Osteocyte (in vitro differentiated cells): ENCODE measurements at places on chromosomes 3 and 15.

- H3K4me1 ChIP-seq: peaks cover 35% of the 10 kb centered on the region
- H3K27me3 ChIP-seq: no peaks in the 10 kb centered on the region
- DNase-seq: no peak
- no peak overlapping the region for H3K4me3 ChIP-seq
- peaks cover 7% of the 10 kb centered on the region for H3K36me3 ChIP-seq
- H3K27ac ChIP-seq: no peak overlapping the region
These were observed 2.6 kb downstream of the PPM1M start for GRCh38 chr3:52248165-52248541.

- H3K27me3 ChIP-seq: no peaks in the 10 kb centered on the region
- H3K4me3 ChIP-seq: no peak overlapping the region
- peaks cover 10% of the 10 kb centered on the region for H3K36me3 ChIP-seq
- H3K27ac ChIP-seq: no peak overlapping the region
- no peak for DNase-seq
These were observed 19.2 kb downstream of the CHCHD6 start for GRCh38 chr3:126723237-126723636.

- H3K36me3 ChIP-seq: peaks cover 20% of the 10 kb centered on the region
- H3K27ac ChIP-seq: no peak overlapping the region
- H3K27me3 ChIP-seq: no peaks in the 10 kb centered on the region
- H3K4me3 ChIP-seq: no peak overlapping the region
These were observed 21.0 kb downstream of the RFT1 start for GRCh38 chr3:53109190-53109589.

DNA sequence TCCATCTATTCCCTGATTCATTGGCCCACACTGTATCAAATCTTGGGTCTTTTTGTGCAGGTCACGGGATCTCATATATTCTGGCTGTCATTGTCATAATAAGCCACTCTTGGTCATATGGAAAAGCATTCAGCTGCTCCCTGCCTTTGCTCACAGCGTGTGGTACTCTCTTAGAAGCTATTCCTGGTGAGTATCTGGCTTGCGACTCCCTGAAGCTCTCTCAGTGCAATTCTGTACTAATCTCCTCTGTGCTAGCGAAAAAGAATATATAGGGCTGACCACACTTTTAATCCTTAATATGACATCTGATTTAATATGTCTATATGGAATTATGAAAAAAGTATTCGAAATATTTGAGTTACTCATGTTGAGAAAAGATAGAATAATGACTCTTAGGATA lies 440.8 kb upstream of the GBE1 start:
- no peak overlapping the region for H3K27ac ChIP-seq
- H3K4me1 ChIP-seq: peaks cover 4% of the 10 kb centered on the region
- no peaks in the 10 kb centered on the region for H3K27me3 ChIP-seq
- H3K4me3 ChIP-seq: no peak overlapping the region

DNA sequence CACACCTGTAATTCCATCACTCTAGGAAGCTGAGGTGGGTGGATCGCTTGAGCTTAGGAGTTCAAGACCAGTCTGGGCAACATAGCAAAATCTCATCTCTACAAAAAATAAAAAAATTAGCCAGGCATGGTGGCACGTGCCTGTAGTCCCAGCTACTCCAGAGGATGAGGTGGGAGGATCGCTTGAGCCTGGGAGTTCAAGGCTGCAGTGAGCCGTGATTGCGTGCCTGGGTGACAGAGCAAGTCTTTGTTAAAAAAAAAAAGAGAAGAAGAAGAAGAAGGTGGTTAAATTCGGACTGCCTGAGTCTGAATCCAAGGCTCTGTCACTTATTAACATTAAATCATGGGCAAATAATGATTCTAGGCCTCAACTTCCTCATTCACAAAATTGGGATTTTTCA lies 51.0 kb downstream of the EOMES start:
- H3K4me3 ChIP-seq: no peak overlapping the region
- H3K4me1 ChIP-seq: peaks cover 25% of the 10 kb centered on the region
- H3K36me3 ChIP-seq: no peaks in the 10 kb centered on the region
- H3K27me3 ChIP-seq: no peaks in the 10 kb centered on the region

- no peak overlapping the region for H3K4me3 ChIP-seq
- no peak for DNase-seq
- H3K36me3 ChIP-seq: no peaks in the 10 kb centered on the region
- no peaks in the 10 kb centered on the region for H3K4me1 ChIP-seq
- no peak overlapping the region for H3K27ac ChIP-seq
These were observed 328.1 kb upstream of the ATP10A start for GRCh38 chr15:26191193-26191592.

GRCh38 chr3:126706631-126707030 lies 2.6 kb downstream of the CHCHD6 start:
- no peak for DNase-seq
- H3K27me3 ChIP-seq: peaks cover 9% of the 10 kb centered on the region
- H3K4me3 ChIP-seq: no peak overlapping the region
- no peak overlapping the region for H3K27ac ChIP-seq
- H3K36me3 ChIP-seq: peaks cover 1% of the 10 kb centered on the region

- no peaks in the 10 kb centered on the region for H3K27me3 ChIP-seq
- peaks cover 6% of the 10 kb centered on the region for H3K36me3 ChIP-seq
- no peak overlapping the region for H3K4me3 ChIP-seq
These were observed 141.8 kb downstream of the FILIP1L start for GRCh38 chr3:99972380-99973104.

DNA sequence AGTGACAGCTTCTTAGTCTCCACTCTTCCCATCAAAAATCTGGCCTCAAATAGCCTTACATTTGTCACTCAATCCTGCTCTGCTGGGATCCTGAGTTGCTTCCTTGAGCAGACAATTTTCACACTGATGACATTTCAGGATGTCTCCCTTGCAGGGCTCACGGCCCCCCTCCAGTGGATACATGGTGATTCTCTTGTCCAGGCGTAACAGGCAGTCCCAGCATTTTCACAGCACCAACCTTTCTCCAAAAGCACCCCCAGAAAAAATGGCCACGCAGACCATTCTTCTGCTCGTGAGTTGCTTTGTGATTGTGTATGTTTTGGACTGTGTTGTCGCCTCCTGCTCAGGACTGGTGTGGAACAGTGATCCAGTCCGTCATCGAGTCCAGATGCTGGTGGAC lies 47.4 kb upstream of the WNT7A start:
- no peak overlapping the region for H3K27ac ChIP-seq
- no peaks in the 10 kb centered on the region for H3K36me3 ChIP-seq
- no peak overlapping the region for H3K4me3 ChIP-seq
- H3K27me3 ChIP-seq: no peaks in the 10 kb centered on the region
- H3K4me1 ChIP-seq: no peaks in the 10 kb centered on the region

- no peak overlapping the region for H3K27ac ChIP-seq
- no peaks in the 10 kb centered on the region for H3K27me3 ChIP-seq
- no peak for DNase-seq
- H3K4me1 ChIP-seq: peaks cover 6% of the 10 kb centered on the region
These were observed 67.6 kb upstream of the CFAP20DC start for GRCh38 chr3:59117396-59117795.

DNA sequence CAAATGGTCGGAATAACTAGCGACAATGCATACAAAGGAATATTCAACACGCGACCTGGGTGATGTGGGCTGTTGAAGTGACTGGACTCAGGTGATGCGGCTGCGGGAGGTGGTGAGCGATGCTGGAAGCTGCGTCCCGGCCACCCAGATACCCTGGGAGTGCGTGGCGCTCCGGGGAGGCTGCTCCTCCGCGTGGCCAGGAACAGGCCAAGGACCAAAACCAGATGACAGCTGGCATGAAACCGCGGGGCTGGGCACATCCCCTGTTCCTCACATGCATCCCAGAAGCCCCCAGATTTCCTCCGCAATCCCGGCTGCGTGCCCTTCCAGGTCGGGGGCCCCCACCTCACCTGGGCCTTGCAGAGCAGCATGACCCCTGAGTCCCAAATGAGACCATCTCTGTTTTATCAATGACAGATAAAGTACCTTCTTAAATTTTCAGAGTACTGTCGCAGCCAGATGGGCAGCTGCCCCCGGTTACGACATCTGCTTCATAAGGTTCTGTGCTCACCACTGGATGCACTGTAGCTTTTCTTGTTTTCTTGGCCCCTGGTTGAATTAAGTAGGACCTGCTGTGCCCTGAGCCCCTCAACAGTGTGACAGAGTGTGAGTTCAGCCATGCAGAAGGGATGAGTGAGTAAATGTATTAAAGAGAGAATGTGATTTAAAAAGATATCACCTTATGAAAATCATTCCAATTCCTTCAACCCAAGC lies 278.2 kb downstream of the GABRG3 start:
- H3K4me1 ChIP-seq: peaks cover 5% of the 10 kb centered on the region
- H3K27me3 ChIP-seq: no peaks in the 10 kb centered on the region
- no peak overlapping the region for H3K27ac ChIP-seq
- DNase-seq: no peak
- no peaks in the 10 kb centered on the region for H3K36me3 ChIP-seq

DNA sequence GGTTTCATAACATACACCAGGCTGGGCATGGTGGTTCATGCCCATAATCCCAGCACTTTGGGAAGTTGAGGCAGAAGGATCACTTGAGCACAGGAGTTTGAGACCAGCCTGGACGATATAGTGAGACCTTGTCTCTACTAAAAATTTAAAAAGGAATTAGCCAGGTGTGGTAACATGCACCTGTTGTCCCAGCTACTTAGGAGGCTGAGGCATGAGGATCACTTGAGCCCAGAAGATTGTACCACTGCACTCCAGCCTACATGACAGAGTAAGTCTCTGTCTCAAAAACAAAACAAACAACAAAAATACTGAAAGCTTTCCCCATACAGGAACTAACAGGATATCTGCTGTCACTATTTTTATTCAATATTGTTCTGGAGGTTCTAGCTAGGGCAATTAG lies 20.9 kb downstream of the GREM1 start:
- H3K36me3 ChIP-seq: peaks cover 29% of the 10 kb centered on the region
- no peak overlapping the region for H3K4me3 ChIP-seq
- no peak for DNase-seq

GRCh38 chr3:12974334-12974733 lies 98.9 kb downstream of the IQSEC1 start:
- H3K27ac ChIP-seq: no peak overlapping the region
- no peaks in the 10 kb centered on the region for H3K36me3 ChIP-seq
- no peak for DNase-seq
- no peak overlapping the region for H3K4me3 ChIP-seq
- H3K27me3 ChIP-seq: peaks cover 12% of the 10 kb centered on the region

DNA sequence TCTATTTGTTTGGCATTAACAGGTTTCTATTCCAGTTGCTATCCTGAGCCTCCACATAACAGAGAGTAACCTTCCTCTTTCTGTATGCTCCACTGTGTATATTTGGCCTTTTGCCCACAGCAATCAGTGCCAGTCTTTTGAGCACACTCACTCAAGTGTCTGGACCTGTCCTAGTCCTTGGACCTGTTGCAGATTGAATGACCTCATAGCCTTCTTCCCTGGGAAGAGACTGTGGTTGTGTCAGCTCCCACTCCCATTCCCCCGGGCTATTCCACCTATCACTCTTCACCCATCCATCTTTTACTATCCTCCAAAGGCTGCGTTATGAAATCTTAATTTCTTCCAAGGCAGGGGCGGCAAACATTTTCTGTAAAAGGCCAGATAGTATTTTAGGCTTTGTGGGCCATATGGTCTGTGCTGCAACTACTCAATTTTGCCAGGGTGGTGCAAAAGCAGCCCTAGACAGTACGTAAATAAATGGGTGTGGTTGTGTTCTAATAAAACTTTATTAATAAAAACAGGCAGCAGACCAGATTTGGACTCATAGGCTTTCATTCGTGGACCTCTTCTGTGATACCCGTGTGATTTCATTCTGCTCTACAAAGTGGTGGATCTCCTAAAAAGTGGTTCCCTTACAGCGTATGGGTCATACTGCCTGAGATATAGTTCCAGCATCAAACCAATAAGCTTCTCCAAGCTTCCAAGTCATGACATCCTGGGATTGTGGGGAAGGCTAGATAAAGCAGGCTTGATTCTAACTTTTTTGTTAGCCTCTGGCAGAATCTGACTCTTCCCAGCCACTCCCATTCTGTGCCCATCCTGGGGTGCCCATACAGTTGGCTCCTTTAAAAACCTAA lies 57.4 kb downstream of the CDAN1 start:
- H3K27ac ChIP-seq: no peak overlapping the region
- H3K4me3 ChIP-seq: no peak overlapping the region
- no peaks in the 10 kb centered on the region for H3K4me1 ChIP-seq
- no peaks in the 10 kb centered on the region for H3K27me3 ChIP-seq
- DNase-seq: no peak
- peaks cover 52% of the 10 kb centered on the region for H3K36me3 ChIP-seq

GRCh38 chr15:95298729-95299128 lies 1031.8 kb upstream of the NR2F2 start:
- peaks cover 19% of the 10 kb centered on the region for H3K4me1 ChIP-seq
- no peak overlapping the region for H3K27ac ChIP-seq
- no peak overlapping the region for H3K4me3 ChIP-seq
- DNase-seq: no peak
- H3K36me3 ChIP-seq: peaks cover 6% of the 10 kb centered on the region

GRCh38 chr15:41648097-41648496 lies 12.1 kb upstream of the MGA start:
- no peaks in the 10 kb centered on the region for H3K4me1 ChIP-seq
- H3K27ac ChIP-seq: no peak overlapping the region
- no peak for DNase-seq
- H3K27me3 ChIP-seq: no peaks in the 10 kb centered on the region
- H3K36me3 ChIP-seq: peaks cover 3% of the 10 kb centered on the region

- DNase-seq: no peak
- no peaks in the 10 kb centered on the region for H3K36me3 ChIP-seq
- H3K4me1 ChIP-seq: peaks cover 8% of the 10 kb centered on the region
- no peaks in the 10 kb centered on the region for H3K27me3 ChIP-seq
These were observed 37.9 kb downstream of the AGTR1 start for GRCh38 chr3:148735597-148735996.

- no peak overlapping the region for H3K4me3 ChIP-seq
- no peak overlapping the region for H3K27ac ChIP-seq
- no peaks in the 10 kb centered on the region for H3K4me1 ChIP-seq
- peaks cover 9% of the 10 kb centered on the region for H3K36me3 ChIP-seq
These were observed 205.3 kb downstream of the ZBTB20 start for GRCh38 chr3:114941626-114942309.

DNA sequence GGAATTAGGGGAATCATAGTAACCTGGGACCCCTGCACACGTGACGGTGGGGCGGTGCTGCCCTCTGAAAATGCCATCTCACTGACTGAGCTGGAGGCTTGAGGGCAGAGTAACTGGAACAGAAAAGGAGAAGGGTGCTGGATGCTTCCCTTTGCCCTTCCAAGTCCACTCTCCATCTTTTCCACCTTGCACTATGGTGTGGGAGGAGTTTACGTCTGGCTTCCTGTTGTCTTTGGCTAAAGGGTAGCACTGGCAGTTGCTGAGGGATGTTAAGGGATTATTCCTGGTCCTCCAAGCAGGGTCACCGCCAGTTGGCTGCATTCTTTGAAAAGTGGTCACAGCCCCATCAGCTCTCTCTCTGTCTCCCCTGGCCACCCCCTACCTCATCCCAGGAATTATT lies 129.4 kb upstream of the SNTN start:
- no peaks in the 10 kb centered on the region for H3K36me3 ChIP-seq
- DNase-seq: no peak
- H3K4me1 ChIP-seq: no peaks in the 10 kb centered on the region
